ENCODE measurements at places on chromosomes 4 and X. TPM values are rescaled to one million over a fixed set of nuclear protein-coding genes. Genes with fewer than 3 reads are reported as not detected.

DNA sequence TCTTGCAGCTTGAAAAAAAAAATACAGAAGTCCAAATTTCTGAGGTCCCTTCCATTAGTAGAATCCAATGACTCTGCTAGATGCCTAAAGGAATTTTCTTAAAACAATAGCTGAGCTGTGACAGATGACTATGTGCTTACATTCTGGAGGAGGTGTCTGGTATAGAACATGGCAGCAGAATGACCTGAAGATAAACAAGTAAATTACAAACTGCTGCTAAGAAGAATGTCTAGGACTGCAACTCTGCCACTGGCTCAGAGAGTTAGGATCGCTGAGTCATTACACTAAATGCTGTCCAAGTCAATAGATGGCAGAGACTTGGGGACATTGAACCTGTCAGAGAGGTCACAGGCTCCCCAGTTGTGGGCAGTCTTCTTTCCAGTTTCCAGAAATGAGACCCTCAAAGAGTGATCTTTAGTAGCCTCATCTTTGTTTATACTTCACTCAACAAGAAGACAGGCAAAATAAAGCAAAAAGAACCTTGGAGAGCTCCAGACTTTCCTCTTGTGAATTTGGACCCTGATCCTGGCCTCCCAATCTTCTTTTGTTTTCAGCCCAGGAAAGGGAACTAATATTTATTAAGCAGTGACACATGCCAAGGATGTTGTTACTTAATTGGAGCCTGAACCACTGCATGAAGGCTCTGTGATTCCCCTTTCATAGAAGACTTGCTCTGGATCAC is 56.4 kb upstream of the SCML1 start:
- peak; percentile 4 for DNase-seq
- H3K4me1 ChIP-seq: no peaks in the 10 kb centered on the region
- H3K27ac ChIP-seq: no peak overlapping the region
- no peaks in the 10 kb centered on the region for H3K27me3 ChIP-seq

The JCHAIN gene
- not detected for total RNA-seq

DNA sequence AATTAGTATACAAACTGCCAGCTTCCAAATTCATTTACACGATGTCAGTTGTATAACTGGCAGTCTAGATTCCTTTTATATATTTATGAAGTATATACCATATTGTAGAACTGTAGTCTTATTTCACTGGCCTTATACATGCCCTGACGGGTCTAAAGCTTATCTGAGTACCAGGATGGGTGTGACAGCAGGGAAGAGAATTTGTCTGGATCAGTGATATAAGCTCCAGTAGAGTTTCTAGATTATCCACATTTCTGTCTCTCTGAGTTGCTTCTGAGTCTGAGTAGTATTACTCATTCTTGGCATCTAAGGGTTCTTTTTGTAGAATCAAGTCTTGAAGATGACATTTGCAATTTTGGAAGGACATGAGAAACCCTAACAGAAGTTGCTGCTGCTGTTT is 101.3 kb downstream of the RPA4 start:
- H3K36me3 ChIP-seq: no peaks in the 10 kb centered on the region
- H3K27me3 ChIP-seq: no peaks in the 10 kb centered on the region
- H3K27ac ChIP-seq: no peak overlapping the region
- DNase-seq: no peak

The ATP6AP1 gene
- 175 TPM for total RNA-seq

GRCh38 chr4:185811509-185812364 is at the start of gene SORBS2:
Gene SORBS2 (minus strand): TSS chr4:185812194. CDS start chr4:185690571, 121,623 bp downstream.
- H3K27me3 ChIP-seq: no peaks in the 10 kb centered on the region
- H3K4me1 ChIP-seq: peaks cover 11% of the 10 kb centered on the region

- no peaks in the 10 kb centered on the region for H3K4me1 ChIP-seq
- H3K27me3 ChIP-seq: no peaks in the 10 kb centered on the region
- no peak overlapping the region for H3K4me3 ChIP-seq
- no peak overlapping the region for H3K27ac ChIP-seq
- no peaks in the 10 kb centered on the region for H3K36me3 ChIP-seq
Observed at GRCh38 chr4:135015771-135016170, 814.2 kb upstream of the PABPC4L start.

DNA sequence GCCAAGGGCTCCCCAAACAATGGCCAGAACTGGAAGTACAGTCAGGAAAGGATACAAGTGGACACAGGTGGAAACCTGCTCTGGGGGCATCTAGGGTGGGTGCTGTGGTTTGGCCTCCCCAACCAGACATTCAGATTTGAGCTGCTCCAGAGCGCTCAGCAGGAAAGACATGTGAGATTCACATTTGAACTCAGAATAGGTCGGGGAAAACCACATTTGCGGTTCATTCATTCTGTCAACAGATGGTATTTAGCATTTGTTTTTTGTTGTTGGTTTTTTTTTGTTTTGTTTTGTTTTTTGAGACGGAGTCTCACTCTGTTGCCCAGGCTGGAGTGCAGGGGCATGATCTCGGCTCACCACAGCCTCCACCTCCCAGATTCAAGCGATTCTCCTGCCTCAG is 44.0 kb downstream of the STEEP1 start:
- no peak overlapping the region for H3K27ac ChIP-seq
- H3K4me1 ChIP-seq: no peaks in the 10 kb centered on the region
- no peak overlapping the region for H3K4me3 ChIP-seq

The ZDHHC9 gene
- 66.7 TPM for total RNA-seq

DNA sequence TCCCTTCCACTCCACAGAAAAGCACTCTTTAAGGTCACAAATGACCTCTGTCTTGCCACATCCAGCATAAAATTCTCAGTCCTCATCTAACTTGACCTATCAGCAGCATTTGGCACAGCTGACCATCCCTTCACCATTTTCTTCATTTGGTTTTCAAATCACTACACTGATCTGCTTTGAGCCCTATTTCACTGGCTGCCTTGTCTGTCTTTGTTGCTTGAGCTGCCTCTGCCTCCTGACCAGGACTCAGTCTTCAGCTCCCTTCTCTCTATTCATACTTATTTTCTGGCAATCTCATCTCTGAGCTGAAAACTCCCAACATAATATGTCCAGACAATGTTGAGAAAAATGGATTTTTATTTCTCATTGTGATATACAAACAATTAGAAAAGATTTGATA is 27.7 kb upstream of the PDE5A start:
- no peak for DNase-seq
- H3K27ac ChIP-seq: peak overlapping the region; percentile 41
- peaks cover 29% of the 10 kb centered on the region for H3K4me1 ChIP-seq
- H3K36me3 ChIP-seq: no peaks in the 10 kb centered on the region

All from astrocyte (in vitro differentiated cells and primary cell).